ENCODE measurements at places on chromosomes 7 and 10.

GRCh38 chr7:48384180-48384752, 213.0 kb downstream of the ABCA13 start:
- DNase-seq, result no peak

DNA sequence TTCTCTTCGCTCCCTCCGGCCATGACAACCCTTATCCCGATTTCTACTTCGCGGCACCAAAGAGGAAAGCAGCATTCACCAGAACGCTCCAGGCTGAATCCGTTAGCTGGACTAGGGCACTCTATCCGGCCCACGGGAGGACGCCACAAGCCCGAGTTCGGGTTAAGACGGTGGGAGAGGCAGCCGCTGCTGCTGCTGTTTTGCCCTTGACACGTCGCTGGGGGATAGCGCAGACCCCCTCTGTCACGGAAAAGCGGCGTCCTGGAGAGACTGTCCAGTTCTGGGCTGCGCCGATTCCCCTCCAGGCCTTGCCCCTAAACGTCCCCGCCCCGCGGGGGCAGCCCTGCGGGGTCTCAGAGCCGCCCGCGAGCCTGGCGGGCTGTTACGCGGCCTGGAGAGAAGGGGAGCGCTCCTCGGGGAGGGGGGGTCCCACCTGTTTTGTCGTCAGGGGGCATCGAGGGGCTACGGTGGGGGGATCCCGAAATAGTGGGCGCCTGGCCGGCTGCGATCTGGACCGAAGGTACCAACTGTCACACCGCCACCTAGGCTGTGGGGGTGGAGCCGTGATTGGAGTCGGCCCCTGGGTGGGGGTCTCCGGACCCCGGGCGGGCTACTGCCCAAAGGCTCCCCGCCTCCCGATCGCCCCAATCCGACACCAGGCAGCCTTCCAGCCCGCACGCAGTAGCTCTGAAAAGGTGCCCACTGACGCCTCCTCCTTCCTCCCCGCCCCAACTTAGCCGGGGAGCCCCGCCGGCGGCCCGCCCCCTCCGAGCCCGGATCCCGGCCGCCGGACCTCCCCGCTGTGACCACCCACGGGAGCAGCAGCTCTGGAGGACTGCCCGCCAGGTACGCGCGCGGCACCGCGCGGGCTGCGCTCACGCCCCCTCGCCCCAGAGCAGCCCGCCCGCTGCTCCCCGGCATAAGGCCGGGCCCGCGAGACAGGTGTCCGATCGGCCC, 772 bp downstream of the SGMS1 start:
- DNase-seq, result no peak

- DNase-seq, result no peak
Observed at GRCh38 chr10:130396044-130396443, 259.9 kb downstream of the GLRX3 start.

GRCh38 chr10:96345222-96345621, 13.6 kb downstream of the OPALIN start:
- DNase-seq, result no peak

DNA sequence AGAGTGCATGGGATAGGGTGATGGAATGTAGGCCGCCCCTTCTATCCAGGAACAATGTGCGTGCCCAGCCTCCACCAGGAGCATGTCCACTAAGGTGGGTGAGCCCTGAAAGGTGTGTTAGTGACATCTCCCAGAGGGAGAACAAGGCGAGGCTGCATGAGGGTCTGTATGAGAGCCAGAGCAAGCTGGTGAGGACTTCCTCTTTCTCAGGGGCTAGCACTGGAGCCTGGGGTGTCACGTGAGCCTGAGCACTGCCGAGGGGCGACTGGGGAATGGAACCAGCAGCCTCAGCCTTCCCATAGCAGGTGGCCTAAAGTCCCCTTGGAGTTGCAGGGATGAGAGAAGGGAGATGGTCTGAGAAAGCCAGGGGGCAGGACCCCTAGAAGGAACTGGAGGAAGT, 156.3 kb upstream of the COBL start:
- no peak for DNase-seq

GRCh38 chr10:113345826-113346624, 206.8 kb upstream of the HABP2 start:
- DNase-seq, result no peak

DNA sequence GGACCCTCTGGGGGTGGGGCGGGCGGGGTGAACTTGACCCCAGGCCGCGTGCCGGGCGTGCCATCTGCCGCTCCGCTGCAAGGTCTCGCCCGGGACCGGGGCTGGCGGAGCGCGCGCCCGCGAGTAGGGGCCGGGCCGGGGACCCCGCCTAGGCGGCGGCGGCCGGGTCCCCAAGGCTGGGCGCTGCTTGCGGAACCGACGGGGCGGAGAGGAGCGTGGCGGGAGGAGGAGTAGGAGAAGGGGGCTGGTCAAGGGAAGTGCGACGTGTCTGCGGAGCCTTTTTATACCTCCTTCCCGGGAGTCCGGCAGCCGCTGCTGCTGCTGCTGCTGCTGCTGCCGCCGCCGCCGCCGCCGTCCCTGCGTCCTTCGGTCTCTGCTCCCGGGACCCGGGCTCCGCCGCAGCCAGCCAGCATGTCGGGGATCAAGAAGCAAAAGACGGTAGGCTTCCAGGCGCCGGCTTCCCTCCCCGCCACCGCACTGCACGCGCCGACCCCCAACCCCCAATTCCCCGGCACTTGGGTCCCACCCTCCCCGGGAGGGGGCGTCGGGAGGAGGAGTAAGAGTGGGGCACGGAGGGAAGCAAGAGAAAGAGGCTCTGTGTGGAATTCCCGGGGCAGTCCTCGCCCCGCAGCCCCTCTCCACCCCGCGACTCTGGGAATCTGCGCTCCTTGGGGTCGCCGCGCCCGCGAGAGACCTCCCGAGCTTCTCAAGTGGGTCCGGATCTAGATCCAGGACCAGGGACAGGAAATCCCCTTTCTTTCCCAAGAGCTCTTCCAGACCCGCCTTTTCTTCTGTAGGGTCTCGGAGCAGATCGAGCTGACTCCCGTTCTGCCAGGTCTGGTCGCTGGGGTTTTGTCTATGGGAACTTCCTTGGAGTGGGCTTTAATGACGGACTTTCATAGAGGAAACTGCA, at the start of gene PAPSS2:
PAPSS2 (plus strand) TSS at position 308 of the 913 bp plus-strand sequence; CDS start at position 412, 104 bp downstream.
- no peak for DNase-seq

- no peak for DNase-seq
Observed at GRCh38 chr10:33773886-33774480, 439.5 kb upstream of the NRP1 start.

- no peak for DNase-seq
Observed at GRCh38 chr7:21041666-21042065, 255.0 kb upstream of the SP8 start.

DNA sequence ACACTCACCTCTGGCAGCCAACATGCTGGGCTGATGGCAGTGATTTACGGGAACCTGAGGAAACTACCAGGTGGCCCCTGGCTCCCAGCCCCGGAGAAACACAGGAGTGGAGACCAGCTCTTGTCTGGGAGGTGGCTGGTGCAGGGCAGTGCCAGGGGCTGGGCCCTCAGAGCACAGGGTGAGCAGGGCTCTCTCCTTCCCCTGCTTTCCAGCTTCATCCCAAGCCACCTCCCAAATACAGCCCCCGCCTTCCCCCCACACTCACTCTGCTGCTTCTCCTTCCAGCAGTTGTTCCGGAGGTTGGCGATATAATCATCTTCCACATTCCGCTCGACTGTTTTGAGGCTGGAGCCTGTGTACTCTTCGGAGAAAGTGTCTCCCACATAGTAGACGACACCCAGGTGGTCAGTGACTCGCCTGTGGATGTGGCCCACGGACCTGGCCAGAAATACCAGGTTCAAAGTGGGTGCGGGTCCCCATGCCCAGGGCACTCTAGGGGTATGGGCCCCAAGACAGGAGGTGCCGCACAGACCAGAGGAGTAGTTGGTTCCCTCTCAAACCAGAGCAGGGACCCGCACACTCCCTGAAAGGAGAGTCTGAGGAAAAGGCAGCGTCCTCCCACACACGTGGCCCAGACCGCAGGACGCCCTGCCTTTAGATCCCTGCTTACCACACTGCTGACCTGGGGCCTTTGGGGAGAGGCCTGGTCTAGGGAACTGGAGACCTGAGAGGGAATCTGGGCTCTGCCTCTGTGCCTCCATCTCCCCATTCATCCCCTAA, 18.3 kb downstream of the DNAJB12 start:
- DNase-seq, result no peak

DNA sequence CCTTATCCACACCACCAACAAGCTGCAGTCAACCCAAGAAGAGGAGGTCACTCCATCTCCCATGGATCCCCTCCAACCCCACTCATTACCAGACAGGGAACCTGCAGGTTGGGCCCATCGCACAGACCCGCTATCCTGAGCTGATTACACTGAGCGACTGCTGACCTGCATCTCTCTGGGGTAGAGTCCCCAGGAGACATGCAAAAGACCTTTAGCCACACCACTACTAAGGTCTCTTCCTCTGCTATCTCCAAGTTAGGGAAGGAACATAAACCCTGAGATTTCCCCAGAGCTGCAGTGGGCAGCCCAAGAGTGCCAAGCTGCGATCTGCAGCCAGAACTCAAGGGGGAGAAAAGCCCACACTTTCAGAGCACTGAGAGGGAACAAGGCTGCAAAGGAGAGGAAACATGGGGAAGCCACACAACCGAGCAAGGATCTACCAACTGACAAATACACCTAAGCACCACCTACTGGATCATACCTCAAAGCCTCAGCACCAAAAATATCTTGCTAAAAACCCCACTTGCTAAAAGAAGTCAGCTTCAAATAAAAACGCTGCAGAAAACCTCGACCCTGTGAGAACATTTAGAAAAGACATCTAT, 298.2 kb downstream of the SORCS1 start:
- DNase-seq, result no peak

DNA sequence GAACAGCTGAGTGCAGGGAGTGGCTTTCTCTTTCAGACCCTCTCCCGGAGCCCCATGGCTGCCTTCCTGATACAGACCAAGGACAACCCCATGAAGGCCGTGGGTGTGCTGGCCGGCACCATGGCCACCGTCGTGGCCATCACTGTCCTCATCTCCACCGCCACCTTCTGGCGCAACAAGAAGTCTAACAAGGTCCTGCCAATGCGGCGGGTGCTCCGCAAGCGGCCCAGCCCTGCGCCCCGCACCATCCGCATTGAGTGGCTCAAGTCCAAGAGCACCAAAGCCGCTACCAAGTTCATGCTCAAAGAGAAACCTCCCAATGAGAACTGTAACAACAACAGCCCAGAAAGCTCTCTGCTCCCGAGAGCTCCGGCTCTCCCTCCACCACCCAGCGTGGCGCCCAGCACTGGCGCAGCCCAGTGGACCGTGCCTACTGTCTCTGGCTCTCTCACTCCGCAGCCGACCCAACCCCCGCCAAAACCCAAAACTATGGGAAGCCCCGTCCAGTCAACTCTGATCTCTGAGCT, 11.2 kb downstream of the LRIT2 start:
- DNase-seq, result no peak

- no peak for DNase-seq
Observed at GRCh38 chr7:133470-133869, 58.9 kb upstream of the FAM20C start.

DNA sequence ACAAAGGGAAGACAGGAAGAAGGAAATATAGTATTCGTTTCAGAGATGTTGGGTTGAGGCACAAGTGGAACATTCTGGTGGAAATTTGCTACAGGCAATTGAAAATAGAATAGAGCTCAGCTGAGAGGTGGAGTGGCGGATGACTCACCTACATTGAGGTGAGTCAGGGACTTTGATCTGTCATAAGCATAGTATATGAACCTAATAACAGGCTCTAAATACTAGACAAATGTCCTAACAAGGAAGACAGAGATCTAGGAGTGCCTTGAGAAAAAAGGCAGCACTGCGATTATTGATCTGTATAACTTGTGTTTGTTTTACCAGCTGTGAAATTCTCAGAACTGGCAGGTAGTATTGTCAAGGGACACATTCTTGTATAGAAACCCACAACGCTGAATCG, 907 bp upstream of the IFRD1 start:
- DNase-seq, result no peak

GRCh38 chr7:22958742-22959141, 55.2 kb downstream of the HYCC1 start:
- DNase-seq, result no peak

GRCh38 chr10:100020886-100021253, 11.1 kb upstream of the DNMBP start:
- DNase-seq, result no peak

DNA sequence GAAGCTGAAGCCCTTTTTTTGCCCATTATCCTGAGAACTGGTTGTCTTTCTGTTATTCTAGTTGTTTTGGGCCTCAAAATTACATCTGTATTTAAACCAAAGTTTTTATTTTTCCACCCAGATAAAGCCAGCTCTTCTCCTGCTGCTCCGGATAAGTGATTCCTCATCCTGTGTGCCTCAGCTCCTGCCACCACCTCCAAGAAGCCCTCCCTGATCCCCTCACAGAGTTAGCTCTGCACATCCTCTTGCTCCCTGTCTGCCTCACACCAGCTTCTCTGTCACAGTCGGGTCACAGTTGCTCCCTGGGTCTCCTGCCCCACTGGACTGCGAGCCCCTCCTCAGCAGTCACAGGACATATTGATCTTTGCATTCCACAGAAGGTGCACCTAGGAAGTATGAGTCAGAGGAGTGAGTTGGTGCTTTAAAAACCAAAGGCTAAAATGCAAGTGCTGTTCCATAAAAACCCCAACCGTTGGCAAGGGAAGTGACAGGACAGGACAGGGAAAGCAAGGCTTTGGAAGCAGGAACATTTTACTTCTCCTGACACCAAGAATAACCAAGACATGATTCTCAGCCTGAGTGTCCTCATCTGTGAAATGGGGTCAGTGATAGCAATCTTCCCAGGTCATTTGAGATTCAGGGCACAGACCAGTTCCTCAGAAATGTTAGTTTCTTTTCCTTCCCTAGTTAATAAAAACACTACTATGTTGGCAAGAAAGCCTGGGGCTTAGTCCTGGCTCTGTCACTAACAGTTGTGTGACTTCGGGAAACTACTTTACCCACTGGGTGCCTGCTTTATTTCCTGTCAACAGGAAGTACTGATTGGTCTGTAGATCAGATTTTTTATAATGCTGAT, 36.5 kb upstream of the EEPD1 start:
- DNase-seq, result no peak

DNA sequence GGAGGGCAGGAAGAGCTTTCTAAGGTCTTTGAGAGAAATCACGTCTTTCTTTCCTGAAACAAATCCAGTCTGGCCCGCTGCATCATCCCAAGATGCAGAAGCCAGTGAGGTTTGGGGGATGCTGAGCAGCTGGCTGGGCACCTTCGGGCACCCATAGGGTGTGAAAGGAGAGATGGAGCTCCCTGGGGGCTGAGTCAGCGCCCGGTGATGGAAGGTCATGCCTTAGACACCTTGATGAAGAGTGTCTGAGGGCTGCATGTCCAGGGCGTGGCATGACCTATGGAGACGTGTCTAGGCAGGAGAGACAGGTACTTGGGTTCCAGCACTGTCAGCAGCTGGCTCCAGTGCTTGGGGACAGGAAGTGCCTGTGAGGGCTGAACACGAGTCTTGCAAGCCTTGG, 88.3 kb downstream of the GOLGA7B start:
- no peak for DNase-seq

GRCh38 chr7:108722561-108722960, 152.9 kb downstream of the DNAJB9 start:
- no peak for DNase-seq

GRCh38 chr10:124353091-124353815, 65.5 kb downstream of the OAT start:
- no peak for DNase-seq

DNA sequence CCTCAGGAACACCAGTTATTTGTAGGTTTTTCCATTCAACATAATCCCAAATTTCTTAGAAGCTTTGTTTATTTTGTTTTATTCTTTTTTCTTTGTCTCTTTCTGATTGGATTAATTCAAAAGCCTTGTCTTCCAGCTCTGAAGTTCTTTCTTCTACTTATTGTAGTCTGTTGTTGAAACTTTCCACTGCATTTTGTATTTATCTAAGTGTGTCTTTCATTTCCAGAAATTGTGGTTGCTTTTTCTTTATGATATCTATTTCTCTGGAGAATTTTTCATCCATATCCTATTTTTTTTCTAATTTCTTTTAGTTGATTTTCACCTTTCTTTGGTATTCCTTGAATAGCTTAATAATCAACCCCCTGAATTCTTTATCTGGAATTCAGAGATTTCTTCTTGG, 58.5 kb downstream of the SLC18A2 start:
- DNase-seq, result no peak

Data from stimulated activated CD4-positive, alpha-beta T cell treated with anti-CD3 and anti-CD28 coated beads, Interleukin-1b, Interleukin-23, amount 100 ng/mL, for 1 hour (primary cell).